ENCODE measurements at places on chromosomes 2 and 18.

DNA sequence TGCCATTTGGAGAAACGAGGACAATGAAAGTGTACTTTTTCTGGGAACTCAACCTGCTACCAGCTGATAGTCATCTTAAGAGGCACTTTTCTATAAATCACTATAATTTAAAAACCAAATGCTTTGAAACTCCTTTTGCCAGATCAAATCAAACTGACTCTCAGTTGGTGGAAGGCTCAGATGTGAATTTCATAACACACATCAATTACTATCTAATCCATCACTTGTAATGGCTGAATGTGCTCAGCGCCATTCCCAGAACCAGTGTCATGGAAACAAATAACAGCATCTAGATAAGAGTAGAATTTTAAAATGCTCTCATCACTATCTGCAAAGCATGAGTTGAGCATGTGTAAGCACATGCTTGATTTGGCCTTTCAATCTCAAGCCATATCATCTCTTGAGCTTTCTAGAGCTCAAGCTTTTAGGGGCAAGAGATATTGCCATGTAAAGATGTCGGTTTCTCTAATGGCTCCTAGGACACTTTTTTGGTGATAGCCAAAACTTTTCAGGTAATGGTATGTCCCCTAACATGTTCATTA is 223.1 kb upstream of the ACVR2A start:
- no peak overlapping the region for H3K4me3 ChIP-seq
- no peaks in the 10 kb centered on the region for H3K27me3 ChIP-seq
- no peak overlapping the region for H3K27ac ChIP-seq
- peaks cover 8% of the 10 kb centered on the region for H3K4me1 ChIP-seq
- DNase-seq, result no peak

DNA sequence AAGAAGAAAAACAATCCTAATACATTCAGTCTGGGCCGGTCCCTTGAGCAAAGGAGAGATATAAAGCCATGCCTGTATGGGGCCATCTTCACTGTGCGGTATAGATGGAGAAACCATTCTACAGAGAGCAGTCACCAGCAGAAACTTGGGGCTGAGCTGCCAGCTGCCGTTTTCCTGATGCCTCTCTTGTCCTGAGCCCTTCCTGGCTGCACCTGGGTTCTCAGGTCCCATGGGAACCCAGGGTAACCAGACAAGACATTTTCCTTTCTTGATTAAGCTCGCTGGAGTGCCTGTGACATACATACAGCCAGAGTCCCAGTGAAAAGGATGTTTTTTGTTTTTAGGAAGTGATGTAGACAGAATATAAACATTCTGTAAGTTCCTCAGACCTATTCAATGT is 5.3 kb upstream of the METTL21A start:
- H3K4me3 ChIP-seq, result no peak overlapping the region
- H3K27ac ChIP-seq, result no peak overlapping the region
- H3K27me3 ChIP-seq, result no peaks in the 10 kb centered on the region

DNA sequence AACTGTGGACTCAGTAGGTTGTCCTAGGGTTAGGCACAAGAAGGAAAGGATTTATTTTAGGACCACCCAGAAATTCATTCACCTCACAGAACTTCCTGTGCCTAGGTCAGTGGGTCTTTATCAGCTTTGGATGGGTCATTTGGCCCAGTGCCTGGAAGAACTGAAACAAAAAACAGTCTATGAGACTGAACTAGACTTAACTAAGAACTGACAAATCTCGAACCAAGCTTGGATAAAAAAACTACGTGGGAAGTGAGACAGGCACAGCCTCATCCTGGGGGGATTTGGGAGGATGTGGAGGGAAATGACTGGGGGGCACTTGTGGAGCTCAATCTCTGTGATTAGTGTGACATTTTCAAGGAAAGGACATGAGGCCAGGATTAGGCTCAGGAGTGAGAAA is 2.3 kb upstream of the OST4 start:
- H3K27me3 ChIP-seq, result no peaks in the 10 kb centered on the region
- no peak overlapping the region for H3K4me3 ChIP-seq

GRCh38 chr2:33927756-33928155 is 328.7 kb upstream of the FAM98A start:
- H3K4me1 ChIP-seq, result no peaks in the 10 kb centered on the region
- no peaks in the 10 kb centered on the region for H3K27me3 ChIP-seq
- no peak overlapping the region for H3K4me3 ChIP-seq
- DNase-seq, result no peak
- H3K36me3 ChIP-seq, result no peaks in the 10 kb centered on the region

- H3K27ac ChIP-seq, result peak overlapping the region; percentile 19
- H3K27me3 ChIP-seq, result peaks cover 16% of the 10 kb centered on the region
- no peaks in the 10 kb centered on the region for H3K36me3 ChIP-seq
- H3K4me3 ChIP-seq, result peak overlapping the region; percentile 28
Measured at GRCh38 chr18:3453540-3454364, 3.8 kb downstream of the TGIF1 start.
